ENCODE measurements at places on chromosomes 1 and 21.
A peak's percentile ranks its signal among the peaks of the same experiment; 100 is the strongest.

- no peak for DNase-seq
Measured at GRCh38 chr1:70745199-70745598, 302.4 kb downstream of the PTGER3 start.

GRCh38 chr21:19993268-19993667, 1004.9 kb upstream of the NCAM2 start:
- DNase-seq = no peak

DNA sequence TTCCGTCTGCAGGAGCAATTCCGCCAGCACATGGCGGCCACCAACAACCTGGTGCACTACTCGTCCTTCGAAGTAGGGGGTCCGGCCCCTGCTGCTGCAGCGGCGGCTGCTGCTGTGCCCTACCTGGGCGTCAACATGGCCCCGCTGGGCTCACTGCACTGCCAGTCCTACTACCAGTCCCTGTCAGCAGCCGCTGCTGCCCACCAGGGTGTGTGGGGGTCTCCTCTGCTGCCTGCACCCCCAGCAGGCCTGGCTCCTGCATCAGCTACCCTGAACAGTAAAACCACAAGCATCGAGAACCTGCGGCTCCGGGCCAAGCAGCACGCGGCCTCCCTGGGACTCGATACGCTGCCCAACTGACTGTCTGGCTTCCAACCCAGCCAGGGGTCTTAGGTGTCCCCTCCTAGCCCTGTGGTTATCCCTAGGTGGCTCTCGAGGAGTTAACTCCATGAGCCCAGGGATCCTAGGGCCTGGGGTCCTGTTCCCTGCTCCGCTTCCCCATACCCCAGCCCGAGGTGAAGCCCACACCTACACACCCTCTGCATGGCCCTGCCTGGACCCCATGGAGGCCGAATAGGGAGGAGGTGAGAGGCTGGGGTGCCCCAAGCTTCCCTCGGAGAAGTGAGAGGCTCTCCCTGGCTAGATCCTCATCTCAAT, 22.6 kb downstream of the DMBX1 start:
- DNase-seq = no peak

DNA sequence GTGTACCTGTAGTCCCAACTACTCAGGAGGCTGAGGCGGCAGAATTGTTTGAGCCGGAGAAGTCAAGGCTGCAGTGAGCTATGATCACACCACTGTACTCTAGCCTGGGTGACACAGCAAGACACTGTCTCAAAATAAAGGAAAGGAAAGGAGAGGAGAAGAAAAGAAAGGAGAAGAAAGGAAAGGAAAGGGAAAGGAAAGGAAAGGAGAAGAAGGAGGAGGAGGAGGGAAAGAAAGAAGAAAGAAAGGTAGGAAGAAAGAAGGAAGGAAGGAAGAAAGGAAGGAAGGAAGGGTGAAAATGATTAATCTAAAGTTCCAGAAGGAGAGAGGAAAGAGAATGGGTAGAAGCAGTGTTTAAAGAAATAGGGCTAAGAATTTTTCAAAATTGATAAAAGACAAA, 12.2 kb downstream of the SPOCD1 start:
- no peak for DNase-seq

- no peak for DNase-seq
Measured at GRCh38 chr21:32351428-32351827, 41.4 kb downstream of the URB1 start.

GRCh38 chr1:151314137-151314875, 12.9 kb downstream of the PI4KB start:
- peak; percentile 77 for DNase-seq

DNA sequence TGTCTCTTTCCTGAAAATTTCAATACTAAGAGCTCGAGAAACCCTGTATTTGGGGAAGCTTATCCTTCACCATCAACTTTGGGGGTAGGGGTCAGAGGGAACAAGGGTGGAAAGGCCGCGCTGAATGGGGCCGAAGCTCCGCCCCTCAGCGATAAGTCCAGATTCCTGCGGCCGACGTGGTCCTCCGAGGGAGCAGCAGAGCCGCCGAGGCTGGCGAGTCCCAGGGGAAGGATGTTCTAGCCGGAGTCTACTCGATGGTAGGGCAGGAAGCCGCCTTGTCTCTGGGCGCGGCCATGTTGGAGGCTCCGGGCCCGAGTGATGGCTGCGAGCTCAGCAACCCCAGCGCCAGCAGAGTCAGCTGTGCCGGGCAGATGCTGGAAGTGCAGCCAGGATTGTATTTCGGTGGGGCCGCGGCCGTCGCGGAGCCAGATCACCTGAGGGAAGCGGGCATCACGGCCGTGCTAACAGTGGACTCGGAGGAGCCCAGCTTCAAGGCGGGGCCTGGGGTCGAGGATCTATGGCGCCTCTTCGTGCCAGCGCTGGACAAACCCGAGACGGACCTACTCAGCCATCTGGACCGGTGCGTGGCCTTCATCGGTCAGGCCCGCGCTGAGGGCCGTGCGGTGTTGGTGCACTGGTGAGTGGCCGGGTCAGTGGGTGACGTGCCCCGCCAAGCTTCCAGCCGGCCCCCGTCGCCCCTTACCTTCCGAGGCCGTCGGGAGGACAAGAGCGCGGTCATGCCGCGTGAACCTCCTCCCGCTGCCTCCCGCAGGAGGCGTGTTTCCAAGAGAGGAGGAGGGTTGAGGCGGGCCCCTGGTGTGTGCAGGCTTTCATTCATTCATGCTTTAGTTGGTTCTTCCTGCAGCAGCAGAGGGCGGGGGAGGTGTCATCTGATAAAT, at the start of gene DUSP12:
TSS of gene DUSP12 (plus strand) at position 278 of the 899 bp plus-strand sequence. CDS start at position 294, 16 bp downstream.
- DNase-seq = peak; percentile 95

- no peak for DNase-seq
Measured at GRCh38 chr1:86666368-86666767, 38.0 kb upstream of the SH3GLB1 start.

- no peak for DNase-seq
Measured at GRCh38 chr1:110403805-110404204, 3.7 kb downstream of the LAMTOR5 start.

DNA sequence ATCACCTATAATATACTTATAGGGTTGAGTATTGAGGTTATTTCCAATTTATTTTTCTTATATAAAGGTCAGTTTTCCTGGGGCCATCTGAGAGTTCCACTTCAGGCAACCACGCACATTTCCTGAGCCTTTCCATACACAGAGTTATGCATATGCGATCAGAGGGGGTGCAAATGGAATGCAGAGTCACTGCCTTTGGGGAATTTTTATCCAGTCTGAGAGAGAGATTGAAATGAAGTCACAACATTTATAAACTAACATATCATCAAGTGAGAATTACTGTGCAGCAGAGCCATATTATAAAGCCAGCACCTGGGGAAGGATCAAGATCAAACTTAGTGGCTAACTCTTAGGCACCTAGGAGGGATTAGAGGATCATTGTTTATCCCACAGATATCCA, 299.9 kb upstream of the PLXNA2 start:
- no peak for DNase-seq

DNA sequence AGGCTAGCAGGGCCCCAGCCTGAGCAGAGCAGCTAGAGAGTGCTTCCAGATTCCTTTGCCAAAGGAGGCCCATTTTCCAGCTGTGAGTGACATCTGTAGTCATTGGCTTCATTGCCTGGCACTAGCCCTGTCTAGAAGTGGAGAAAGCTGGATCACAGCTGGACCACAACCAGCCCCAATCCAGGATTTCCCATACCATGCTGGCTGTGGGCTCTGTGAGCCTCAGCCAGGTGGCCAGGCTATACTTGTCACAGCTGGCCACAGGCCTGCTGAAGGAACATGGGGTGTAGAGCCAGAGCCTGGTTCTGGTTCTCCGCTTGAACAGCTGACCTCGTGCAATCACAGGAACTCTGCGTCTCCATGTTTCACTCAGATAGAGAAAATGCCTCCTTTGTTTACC, 36.6 kb downstream of the RIMKLA start:
- no peak for DNase-seq

GRCh38 chr1:189658381-189658780, 819.3 kb downstream of the BRINP3 start:
- DNase-seq = no peak

GRCh38 chr1:147236959-147237791, 5.3 kb upstream of the CHD1L start:
- DNase-seq = no peak

DNA sequence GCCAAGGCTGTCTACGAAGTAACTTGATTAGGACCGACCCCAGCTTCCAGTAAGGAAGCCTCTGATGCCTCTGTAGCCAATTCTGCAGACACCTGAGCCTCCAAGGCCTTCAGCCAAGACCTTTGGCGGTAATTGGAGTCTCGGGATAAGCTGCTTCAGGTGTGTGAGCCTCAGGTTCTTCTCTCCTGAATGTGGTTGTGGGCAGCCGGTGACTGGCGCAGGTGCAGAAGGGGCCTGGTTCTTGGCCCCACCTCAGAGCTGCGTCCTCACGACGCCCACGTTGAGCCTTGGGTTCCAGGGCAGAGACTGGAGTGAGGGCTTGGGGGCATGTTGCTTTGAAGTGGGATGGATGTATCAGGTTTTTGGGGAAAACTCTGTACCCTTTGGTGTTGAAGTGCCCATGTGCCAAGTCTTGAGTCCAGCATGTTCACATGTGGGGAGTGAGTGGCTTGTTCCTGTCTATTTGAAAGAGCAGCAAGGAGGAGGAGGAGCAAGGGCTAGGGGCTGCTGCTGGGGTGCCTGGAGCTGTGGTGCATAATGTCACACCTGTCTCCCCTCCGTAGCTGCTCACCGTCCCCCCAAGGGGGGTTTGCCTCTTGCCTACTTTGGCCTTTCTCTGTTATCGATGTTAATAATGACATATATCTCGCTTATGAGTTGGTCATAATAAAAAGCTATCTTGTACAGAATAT, 1.4 kb downstream of the PSEN2 start:
- DNase-seq = no peak

GRCh38 chr1:31595836-31596736, 19.8 kb downstream of the TINAGL1 start:
- no peak for DNase-seq

DNA sequence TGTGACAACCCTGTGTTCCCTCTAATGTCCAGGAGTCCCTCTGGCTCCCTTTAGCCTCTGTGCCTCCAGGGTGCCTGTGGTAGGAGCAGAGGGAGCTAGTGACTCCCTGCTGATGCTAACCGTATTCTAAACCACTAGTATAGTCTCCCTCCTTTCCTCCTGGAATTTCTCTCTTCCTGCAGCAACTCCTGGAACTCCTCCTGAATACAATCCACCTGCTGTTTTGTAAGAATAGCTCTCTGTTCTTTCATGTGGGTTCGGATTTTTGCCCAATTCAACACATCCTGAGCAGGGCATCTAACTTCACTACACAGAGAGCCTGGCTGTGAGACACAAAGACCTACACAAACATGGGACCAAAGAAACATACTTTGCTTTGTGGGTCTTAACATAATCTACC, 107.9 kb downstream of the RUNX1 start:
- DNase-seq = no peak

DNA sequence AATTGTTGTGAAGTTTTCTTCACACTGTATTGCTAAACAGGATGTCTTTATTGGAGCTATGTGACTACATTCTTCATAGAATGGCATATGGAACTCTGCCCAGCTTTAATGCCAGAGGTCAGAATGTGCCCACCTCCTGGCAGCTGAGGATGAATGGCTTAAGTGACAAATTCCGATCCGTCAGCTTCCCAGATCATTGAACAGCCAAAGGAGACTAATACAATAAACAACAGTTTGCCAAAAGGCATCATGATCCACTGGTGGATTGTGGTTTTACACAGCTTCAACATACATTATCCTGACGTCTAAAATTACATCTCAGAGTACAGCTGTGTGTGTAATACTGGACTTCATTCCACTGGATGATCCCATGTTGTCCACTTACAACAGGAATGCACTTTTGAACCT, 68.7 kb upstream of the C1orf105 start:
- no peak for DNase-seq

GRCh38 chr1:27872802-27873551, 633 bp downstream of the THEMIS2 start:
- no peak for DNase-seq

GRCh38 chr1:197178998-197179397, 32.5 kb upstream of the ASPM start:
- no peak for DNase-seq

DNA sequence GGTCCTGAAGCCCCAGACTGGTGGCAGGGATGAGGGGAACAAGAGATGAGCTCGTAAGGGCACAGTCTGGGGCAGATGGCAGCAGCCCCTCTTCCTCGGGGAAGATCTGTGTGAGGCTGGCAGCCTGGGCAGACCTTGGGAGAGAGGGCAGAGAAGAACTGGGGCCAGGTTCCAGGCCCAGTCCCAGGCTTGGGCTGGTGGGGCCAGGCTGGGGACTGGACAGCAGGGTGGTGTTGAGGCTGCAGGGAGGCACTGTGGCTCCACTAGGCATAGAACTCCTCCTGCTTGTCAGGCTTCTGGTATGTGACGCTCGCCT, 35.7 kb downstream of the SDC3 start:
- no peak for DNase-seq

GRCh38 chr1:194862129-194862528, 1675.7 kb upstream of the B3GALT2 start:
- DNase-seq = no peak

- DNase-seq = no peak
Measured at GRCh38 chr1:235416662-235417049, 49.4 kb downstream of the TBCE start.

DNA sequence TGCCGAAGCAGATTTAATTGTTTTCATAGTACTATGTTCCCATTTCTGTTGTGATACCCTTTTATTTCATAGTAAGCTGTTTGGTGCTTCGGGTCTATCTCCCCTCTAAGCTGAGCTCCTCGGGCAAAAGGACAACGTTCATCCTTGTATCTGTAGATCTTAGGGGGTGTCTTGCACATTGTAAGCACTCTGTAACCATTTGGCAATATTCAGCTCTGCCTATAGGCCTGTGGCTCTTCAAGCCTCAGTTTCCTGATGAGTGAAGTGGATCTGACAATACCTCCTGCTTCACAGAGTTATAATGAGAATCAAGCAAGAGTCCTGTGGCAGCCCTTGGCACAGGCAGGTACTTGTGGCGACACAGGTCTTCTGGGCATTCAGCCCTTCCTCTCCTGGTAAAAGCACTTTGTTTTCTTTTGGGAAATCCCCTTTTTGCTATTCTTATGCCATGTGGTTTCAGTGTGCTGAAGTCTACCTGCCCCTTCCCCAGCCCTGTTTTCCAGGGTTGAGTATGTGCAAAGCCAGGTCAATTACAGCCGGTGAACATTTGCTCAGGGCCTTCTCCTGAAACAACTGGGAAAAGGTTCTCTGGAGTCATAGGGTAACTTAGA, 8.5 kb upstream of the EXO1 start:
- no peak for DNase-seq

- no peak for DNase-seq
Measured at GRCh38 chr1:4725416-4725815, 71.0 kb downstream of the AJAP1 start.

Measured in anterior cingulate cortex (tissue), 58 donors.